Right ventricle myocardium inferior (tissue), 1 donor: ENCODE measurements at places on chromosomes 3 and 15.

DNA sequence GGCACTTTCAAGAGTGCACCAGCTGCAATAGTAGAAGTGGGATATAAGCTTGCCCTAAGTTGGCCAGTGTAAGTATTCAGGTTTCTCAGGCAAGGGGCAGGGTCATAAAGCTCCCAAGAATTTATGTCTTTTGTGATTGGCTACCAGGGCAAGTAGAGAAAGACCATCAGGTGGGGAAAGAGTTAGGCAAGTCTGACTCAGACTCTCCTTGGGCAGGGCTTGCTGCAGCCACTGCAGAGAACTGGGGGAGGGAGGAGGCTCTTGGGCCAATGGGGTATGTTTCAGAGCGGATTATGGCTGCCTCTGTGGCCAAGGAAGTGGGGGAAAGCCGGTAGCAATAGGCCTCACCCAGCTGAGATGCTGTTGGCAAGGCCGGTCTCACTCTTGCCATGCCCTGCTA is 44.6 kb upstream of the SLC25A36 start:
- no peak for DNase-seq

DNA sequence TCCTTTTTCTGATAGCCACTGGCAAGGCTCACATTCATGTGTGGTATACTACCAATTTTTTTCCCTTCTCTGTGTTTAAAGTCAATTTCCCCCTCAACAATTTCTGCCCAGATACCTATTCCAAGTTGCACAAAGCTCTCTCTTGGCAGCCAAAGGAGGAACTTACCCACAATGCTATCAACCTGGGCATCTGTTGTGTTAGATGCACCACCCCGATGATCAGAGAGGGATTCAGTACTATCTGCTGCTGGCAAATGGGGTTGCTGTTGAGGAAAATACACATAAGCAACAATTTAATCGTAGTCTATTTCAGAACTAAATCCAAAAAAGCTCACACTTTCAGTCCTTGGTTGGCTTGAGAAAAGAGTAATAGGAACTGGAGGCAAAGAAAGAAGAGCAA is 46.1 kb downstream of the AAGAB start:
- DNase-seq, result no peak

GRCh38 chr3:152252755-152253154 is 16.0 kb upstream of the MBNL1 start:
- DNase-seq, result no peak

GRCh38 chr3:100864471-100865250 is 128.6 kb downstream of the ABI3BP start:
- no peak for DNase-seq

- DNase-seq, result no peak
Observed at GRCh38 chr15:61195116-61196002, 33.7 kb downstream of the RORA start.

GRCh38 chr15:28027714-28028076 is 71.4 kb downstream of the OCA2 start:
- DNase-seq, result no peak

- DNase-seq, result no peak
Observed at GRCh38 chr3:23113455-23114171, 89.5 kb upstream of the UBE2E2 start.

GRCh38 chr3:170560717-170561382 is 25.0 kb downstream of the SLC7A14 start:
- no peak for DNase-seq

DNA sequence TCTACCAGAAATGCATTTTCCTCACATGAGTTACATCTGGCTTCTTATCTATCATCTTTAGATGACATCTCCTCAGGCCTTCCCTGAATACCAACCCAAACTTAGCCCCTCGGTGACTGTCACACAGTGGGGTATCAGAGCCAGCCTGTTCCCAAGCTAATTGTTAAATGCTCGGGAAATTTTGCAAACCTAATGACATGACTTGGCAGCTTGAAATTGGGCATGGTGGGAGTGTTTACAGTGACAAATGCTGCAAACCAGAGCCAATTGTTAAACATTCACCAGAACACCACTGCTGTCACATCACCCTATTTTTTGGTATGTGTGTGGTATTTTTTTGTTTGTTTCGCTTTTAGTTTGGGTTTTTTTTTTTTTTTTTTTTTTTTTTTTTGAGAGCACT is 130.8 kb downstream of the HCN4 start:
- no peak for DNase-seq

GRCh38 chr3:180267202-180267843 is 230.6 kb upstream of the PEX5L start:
- DNase-seq, result no peak

- DNase-seq, result no peak
Observed at GRCh38 chr15:33278816-33279612, 31.8 kb upstream of the RYR3 start.

GRCh38 chr3:121958801-121959200 is 63.2 kb downstream of the ILDR1 start:
- no peak for DNase-seq

DNA sequence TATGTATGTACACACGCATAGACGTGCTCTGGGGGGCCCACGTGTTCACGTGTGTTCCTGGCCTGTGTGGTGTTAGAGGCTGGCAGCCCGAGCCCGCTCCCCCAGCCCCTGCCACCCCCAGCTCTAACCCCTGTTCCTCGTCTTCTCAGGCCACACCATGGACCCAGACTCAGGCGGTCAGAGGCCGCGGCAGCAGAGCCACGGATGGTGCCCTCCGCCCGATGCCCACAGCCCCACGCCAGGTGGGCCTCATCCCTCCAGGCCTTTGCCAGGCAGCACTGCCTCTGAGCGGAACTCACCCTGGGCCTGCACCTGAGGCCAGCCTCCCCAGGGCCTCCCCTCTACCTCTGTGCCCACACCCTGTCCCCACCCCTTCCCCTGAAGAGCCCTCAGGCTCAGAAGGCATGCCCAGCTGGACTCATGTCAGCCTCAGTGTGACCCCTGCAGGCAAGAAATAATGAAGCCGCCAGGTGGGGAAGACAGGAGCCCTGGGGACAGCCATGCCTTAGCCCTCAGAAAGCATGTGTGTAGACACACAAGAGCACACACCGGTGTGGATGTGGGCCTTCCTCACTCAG is 16.4 kb upstream of the GNAT1 start:
- no peak for DNase-seq

DNA sequence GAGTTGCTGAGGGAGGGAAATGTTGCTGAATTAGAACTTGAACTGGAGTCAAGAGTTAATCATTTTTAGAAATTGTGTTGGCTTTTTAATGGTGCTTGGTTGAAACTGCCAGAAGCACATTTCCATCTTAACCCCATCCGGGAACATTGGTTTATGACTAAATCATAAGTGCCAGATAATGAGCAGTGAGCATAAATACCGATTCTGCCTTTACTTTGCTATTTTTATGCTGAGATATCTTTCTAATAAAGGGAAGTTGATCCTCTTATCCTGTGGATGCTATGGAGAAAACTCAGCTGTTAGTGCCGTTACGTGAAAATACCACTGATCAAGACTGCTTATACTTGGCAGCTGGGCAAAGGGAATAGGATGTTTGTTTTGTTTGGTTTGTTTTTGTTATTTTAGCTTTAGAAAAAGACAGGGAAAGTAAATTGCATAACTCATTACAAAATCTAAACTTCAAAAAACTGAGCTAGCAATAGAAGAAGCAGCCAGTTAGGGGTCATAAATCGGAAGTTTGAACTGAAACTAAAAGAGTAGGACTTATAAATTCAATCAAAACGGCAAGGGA is 813.1 kb downstream of the NAALADL2 start:
- no peak for DNase-seq

- DNase-seq, result peak; percentile 67
Observed at GRCh38 chr15:93150910-93151881, 62.2 kb upstream of the RGMA start.

DNA sequence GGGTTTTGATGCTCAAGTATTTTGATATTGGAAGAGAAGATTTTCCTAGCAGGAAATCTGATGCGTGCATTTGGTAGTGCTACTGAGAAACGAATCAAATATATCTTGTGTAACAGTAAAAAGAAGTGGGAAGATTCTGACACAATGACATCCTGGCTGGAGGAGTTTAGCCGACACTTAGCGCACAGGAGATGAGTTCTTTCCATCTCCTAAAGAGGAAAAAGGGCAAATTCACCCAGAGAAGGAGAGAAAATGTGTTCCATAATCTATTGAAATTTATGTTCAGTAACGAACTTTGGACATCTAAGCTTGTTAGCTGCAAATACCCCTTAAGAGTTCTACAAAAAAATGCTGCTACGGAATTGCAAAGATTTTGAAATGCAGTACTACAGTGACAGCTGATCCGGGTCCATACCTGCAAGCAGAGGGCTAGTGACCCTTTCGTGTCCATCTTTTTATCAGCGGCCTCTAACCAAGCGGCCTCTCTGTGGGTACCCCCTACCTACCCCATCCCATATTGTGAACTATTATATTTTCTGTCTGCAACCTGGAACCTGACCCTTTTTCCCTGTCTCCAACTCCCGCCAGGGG is 971 bp downstream of the CPOX start:
- no peak for DNase-seq

DNA sequence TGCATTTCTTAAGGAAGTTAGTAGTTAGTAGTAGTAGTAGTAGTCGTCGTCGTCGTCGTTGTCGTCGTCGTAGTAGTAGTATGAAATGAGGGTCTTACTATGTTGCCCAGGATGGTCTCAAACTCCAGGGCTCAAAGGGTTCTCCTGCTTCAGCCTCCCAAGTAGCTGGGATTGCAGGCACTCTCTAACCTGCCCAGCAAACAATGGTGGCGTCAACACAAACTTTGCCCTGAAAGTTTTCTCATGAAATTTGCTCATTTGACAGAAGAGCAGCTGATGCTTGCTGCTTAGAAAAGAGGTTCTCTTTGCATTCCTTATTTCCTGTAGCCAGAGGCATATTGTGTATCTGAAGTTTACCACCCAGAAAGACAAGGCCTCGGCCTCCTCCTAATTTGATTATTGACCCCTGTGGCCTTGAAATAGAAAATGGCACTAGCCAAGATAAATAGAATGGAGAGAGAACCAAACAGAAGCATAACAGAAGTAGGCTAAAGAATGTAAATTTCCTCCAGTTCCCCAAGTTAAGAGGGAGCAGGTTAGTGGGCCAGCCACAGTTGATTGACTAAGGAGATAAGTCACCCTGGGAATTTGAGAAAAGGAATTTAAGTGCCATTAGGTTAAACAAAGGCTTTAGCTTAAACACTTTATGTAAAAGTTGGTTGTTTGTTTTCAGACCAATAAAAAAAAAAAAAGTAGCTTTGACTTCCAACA is 166.2 kb upstream of the ROBO2 start:
- peak; percentile 46 for DNase-seq

GRCh38 chr15:98800437-98801233 is 152.3 kb downstream of the IGF1R start:
- DNase-seq, result no peak

DNA sequence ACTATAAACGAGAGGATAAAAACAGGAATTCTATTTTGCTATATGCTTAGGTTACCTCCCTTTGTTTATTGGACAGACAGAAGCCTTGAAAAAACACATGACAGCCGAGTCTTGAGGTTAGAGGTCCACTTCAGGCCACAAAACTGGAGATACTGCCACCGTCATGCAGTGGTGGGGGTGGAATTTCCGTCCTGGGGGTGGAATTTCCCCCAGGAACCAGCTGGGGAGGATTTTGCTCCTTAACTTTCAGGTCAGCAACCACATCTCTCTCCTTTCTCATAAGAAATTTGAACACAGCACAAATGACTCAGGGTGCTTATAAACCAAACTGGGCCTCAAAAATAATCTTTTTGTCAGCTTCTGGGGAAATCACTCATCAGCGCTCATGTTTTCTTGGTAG is 545.8 kb upstream of the ADAMTS9 start:
- DNase-seq, result no peak

- peak; percentile 69 for DNase-seq
Observed at GRCh38 chr3:32510075-32510724, 7.5 kb upstream of the CMTM6 start.

DNA sequence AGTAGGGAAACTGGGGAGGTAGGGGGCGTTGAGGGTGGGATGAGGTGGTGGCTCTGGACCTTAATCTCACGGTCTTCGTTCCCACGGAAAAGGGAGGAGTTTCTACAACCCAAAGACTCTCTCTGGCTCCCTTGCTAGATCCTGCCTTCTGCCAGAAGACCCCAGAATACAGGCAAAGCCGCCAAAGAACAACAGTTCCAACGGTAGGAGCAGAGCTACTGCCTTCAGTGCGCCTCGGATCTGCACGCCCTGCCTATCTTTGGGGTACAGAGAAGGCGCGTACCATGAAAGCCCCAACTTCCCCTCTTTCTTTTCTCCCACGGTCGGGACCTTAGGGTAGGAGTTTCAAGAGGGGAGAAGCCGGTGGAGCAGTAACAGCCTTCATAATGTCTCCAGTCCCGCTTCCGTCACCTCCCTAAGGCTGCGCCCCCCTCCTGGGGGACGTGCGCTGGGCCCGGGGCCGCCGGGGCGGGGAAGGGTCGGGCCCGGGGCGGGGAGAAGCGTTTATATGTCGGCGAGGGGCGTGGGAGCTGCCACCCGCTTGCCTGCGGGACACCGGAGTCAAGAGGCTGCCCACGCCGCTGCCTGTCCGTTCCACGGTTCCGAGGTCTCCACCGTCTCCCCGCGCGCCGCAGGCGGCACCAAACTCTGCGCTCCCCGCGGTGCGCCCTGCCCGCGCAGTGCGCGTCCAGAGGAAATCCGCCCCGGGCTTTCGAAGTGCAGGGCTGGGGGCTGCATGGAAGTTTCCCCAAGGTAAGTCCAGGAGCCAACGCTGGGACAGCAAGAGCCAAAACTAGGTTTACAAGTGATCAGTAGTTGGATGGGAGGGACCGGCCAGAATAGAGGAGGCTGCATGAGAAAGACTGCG is at the start of gene COL6A6:
Gene COL6A6, plus strand, starts transcription at position 533 of the 868 bp plus-strand sequence. CDS start 43,188 bp downstream, outside the sequence.
- DNase-seq, result peak; percentile 71

GRCh38 chr3:121063628-121064027 is 155.6 kb downstream of the STXBP5L start:
- DNase-seq, result no peak

DNA sequence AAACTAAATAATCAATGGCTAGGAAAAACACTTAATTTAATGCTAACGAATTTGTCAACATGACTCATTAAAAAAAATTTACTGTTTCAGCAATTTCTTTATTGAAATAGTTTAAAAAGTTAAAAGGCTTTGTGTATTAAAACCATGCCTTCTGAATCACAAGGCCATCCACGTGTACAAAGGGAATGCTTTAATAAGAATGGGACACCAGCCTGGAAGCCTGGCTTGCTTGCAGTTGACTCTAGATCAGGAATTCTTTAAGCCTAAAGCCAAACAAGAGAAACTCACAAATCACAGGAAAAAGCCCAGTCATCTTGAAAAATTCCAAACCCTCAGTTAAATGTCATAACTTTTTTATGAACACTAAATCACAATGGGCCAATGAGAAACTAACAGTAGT is 137.6 kb downstream of the PEAK1 start:
- DNase-seq, result peak; percentile 50

- no peak for DNase-seq
Observed at GRCh38 chr3:12522721-12523120, 22.6 kb downstream of the MKRN2OS start.
